Stimulated activated CD4-positive, alpha-beta T cell treated with anti-CD3 and anti-CD28 coated beads, Interleukin-4, amount 100 ng/mL, for 4 hours (primary cell): ENCODE measurements at places on chromosomes 13 and 19.

GRCh38 chr13:20231839-20232555, at the start of gene GJB6:
Gene GJB6, minus strand, starts transcription at chr13:20232319. Its CDS starts 8,839 bp downstream, at chr13:20223480.
- peak; percentile 26 for DNase-seq

GRCh38 chr19:639253-640160, at the start of gene FGF22:
Gene FGF22, plus strand, starts transcription at chr19:639879. Its CDS starts 47 bp downstream, at chr19:639926.
- DNase-seq, result peak; percentile 96

DNA sequence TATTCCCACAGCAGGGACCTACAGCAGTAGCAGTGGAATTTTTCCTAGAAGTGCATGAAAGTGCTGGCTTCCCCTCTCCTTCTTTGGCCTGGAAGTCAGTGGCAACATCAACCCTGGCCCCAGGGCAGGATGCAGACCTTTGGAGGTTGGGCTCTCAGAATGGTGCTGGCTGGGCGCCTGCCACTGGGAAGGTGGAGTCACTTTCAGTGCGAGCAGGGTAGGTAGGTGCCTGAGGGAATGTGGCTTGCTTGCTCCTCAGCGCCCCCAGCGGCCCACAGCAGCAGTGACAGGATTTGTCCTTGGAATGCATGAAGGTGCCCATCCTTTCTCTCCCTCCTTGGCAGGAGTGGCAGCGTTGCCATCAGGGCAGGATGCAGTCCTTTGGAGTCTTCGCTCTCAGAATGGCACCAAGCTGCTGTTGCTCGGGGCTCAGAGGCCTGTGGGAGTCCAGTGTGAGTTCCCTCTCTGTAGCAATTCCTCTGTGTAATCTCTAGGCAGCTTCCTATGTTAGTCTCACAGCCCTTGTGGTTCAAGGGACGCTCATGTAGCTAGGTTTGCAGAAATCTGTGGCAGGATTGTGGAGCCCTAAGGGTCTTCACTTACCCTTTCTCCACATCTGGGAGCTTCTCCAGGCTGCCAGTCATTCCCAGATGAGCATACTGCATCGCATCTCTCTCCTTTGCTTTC, 354.4 kb upstream of the DACH1 start:
- DNase-seq, result no peak

- DNase-seq, result no peak
These were observed 4.7 kb downstream of the AKAP11 start for GRCh38 chr13:42276683-42277082.

DNA sequence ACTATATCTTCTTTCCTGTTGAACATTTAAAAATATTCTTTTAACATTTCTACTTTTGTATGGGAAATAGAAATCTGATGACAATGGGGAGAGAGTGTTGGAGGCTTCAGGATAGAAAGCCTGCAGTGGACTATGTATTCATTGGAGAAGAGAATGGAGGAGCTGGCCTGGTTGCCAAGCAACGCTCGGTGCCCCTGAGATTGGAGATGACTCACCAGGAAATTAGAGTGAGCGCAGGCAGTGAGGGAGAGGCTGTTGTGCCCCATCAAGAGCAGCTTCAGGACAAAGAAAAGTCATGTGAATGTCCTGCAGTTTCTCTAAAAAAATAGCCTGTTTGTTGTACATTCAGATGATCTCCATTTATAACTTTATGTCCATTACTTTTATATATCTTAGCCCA, 48.7 kb upstream of the ZNF835 start:
- no peak for DNase-seq

DNA sequence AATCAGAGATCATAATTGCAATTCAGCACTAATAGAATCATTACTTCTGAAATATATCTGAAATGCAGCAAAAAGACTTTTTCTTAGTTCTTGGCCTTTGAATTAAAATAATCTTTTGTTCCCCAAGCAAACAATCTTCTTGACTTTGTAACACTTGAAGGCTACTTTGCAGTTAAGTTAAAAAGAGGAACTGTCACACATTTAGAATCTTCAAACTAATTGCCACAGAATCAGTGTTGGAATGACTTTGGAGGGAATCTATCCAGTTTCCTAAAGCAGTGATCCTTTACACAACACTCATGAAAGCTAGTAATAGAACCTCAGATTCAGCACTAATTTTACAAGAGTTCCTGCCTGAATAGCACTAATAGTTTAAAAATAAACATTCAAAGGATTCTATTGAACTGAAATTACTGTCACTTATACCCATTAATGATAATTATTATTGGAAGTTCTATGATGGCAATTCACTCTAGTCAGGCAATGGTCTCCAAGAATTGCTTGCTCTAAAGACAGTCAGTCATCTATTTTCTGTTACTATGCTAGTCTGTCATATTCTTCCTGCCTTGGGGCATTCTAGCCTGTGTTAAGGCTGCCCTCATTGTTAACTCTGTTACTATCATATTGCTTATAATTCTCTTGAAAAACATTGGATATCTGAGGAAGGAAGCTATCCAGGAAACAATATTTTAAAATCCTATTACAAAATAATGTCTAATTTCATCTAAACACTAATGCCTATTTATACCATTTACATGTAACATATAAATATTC, 362.4 kb downstream of the DIAPH3 start:
- DNase-seq, result no peak

DNA sequence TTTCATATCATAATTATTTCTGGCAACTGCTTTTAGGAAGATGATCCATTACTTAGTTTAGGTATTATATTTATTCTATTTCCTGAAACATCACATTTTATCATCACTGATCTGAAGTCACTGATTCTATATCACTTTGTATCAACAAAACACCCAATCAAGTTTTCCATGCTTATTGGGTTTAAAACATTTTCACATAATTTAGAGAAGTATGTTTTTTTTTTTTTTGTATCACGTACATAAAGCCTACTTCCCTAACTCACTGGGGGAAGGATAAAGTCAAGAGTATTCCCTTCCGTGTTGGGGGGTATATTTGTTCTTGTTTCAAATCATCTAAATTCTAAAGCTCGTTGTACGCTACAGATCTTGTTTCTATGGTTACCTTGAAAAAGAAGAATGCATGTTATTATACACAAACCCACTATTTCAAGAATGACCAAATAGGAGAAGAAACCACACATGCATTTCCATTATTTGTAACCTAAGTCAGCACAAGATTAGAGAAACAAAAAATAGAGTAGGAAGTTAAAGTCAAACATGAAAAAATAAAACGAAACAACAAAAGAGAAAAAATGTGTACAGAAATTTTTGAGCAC, 637.2 kb upstream of the MIR17HG start:
- no peak for DNase-seq

DNA sequence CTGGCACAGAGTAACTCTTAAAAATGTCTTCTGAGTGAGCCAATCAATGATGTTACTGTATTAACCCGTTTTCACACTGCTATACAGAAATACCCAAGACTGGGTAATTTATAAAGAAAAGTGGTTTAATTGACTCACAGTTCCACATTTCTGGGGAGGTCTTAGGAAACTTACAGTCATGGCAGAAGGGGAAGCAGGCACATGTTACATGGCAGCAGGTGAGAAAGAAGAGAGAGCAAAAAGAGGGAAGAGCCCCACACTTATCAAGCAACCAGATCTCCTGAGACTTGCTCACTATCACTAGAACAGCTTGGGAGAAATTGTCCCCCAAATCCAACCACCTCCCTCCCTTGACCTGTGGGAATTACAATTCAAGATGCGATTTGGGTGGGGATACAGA, 97.6 kb upstream of the MIR17HG start:
- DNase-seq, result no peak

- DNase-seq, result no peak
These were observed 252.1 kb downstream of the DCLK1 start for GRCh38 chr13:35879111-35879510.

DNA sequence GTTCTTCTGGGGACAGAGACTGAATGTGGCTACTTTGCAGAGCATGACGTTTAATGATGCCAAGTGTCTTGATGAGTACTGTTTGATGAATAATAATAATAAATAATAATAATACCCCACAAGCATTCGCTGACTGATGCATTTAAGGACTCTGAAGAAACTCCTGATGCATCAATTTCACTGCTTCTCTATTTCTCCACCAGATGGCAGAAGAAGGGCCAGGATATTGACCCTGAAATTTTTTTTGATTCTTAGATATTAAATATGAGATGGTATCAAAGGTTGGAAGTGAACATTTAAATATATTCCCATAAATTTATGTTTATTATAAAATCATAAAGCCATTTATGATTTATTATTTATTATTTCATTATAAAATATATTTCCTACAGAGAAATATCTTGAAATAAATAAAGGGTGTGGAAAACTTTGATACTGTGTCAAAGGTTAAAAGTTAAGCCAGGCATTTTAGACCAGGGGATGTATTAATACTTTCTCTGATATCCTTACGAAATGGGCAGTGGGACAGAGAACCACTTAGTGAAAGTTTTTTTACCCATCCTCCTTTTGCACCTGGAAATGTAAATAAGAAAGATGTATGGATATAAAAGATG, 170.9 kb downstream of the LACC1 start:
- DNase-seq, result no peak

DNA sequence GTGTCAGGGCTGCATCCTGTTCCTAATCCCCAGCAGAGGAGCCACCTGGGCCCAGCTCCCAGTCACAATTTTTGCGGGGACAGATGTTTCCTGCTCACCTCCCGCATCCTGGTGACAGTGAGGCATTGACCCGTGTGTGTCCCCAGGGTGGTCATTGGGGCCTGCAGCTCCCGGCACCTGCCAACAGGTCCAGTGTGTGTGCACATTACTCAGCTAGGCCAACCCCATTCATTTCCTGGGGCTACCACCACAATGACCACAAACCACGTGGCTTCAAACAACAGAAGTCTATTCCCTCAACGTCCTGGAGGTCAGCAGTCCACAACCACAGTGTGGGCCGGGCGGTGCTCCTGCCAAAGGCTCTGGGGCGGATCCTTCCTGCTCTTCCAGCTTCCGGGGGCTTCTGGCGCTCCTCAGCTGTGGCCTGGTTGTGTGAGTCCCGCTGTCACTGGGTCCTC, 11.9 kb upstream of the F2RL3 start:
- no peak for DNase-seq

DNA sequence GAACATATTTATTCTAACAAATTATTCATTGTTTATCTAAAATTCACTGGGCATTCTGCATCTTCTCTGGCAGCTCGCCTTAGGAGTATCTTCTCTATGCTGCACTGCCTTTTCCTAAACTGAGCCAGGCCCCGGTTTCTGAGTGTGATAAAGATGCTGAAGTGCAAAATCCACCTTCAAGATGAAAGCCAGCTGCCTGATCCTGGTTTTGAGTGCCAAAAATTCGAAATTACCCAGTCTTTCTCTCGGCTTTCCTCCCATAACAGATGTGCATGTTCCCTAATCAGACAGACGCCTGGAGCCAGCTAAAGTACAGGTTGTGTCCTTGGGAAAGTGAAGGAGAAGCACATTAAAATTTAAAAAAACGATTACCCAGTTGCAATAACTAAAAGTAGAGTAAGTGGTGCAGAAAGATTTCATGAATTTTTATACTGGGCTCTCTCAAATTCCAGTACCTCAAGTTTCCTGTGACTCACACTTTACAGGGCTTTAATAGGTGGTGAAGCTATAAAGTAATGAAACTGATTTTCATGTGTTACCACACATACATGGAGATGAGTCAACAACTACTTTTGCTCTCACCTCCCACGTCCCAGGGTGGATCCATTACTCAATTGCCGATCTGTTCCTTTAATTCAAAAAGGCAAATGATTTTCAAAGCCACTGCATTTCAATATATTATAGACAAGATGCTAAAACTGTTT, 65.0 kb upstream of the GTF2F2 start:
- peak; percentile 43 for DNase-seq

GRCh38 chr19:49567861-49568441, 12.4 kb downstream of the NOSIP start:
- DNase-seq, result no peak

DNA sequence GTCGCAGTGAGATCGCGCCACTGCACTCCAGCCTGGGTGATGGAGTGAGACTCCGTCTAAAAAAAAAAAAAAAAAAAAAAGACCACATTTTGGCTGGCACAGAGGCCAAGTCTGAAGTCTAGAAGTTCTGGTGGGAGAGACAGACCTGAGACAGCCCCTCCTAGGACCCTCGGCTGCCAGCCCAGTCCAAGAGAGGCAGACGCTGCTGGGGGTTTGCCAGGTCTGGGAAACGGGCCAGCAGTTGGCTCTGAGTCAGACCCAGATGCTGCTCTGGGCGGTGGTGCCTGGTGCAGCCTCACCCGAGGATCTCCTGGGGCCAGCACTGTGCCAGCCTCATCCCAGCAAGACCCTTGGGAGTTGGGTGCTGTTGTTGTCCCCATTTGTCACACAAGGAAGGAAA, 5.8 kb downstream of the FCHO1 start:
- no peak for DNase-seq

GRCh38 chr19:51754109-51754508, 2.4 kb upstream of the FPR1 start:
- no peak for DNase-seq

- no peak for DNase-seq
These were observed 844.5 kb downstream of the DIAPH3 start for GRCh38 chr13:59319276-59319675.

DNA sequence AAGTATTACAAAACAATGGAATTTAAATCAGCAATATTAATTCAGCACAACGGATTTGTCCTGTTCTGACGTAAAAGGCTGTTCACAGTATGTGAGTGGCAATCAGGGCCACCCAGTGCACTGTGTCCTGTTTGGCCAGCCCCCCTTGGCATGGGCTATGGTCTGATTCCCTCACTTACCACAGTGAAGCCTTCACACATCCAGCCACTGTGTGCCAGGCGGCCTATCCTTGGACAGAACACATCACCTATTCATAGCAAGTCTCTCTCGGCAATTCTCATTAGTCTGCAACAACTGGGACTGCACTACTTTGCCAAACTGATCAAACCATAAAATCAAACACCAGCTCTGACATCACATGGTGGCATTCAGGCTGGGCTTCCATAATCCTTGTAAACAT, 221.5 kb upstream of the TSHZ3 start:
- DNase-seq, result no peak

DNA sequence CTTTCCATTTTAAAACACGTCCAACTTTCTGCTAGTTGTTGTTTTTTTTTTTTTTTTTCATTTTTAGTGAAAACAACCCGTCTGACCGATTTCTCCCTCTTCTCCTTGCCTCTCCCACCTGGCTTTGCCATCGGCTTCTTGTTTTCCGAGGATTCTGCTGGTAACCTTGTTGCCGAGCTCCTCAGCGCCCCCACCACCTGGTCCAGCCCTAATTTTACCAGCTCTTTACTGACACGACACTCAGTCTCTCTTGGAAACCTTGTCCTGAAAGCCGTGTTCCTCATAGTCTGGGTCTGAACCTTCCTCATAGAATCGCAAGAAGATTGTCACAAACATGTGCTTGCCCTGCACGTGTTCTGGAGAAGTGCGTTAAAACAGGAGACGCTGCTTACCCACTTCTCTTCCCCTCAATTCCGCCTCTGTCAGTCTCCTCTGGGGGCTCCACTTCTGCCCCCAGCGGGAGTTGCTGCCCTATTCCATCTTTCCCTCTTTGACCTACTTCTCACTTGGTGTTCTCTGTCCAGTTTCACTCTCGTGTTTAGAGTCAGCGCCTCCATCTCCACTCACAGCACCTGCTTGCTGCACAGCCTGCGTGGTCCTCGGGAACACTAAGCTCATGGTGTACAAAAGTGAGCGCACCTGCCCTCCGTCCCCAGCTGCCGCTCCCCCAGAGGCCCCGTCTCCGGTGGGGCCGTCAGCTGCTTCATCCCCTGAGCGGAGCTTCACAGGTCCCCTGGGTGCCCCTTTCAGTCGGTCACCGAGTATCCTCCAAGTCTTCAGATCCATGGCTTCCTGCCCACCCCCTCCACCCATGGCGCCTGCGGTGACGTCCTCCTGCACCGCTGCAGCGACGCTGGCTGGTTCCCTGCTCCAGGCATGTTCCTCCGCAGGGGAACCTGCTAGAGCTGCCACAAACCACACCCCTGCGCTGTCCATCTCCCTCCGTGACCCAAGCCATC, 65.1 kb downstream of the TM9SF2 start:
- DNase-seq, result no peak

- DNase-seq, result no peak
These were observed 174.5 kb downstream of the USP12 start for GRCh38 chr13:26996965-26997752.
